T-helper 9 cell (primary cell): ENCODE measurements at places on chromosomes 1 and 21.

GRCh38 chr1:100793659-100794058 is 74.1 kb downstream of the VCAM1 start:
- no peak for DNase-seq

DNA sequence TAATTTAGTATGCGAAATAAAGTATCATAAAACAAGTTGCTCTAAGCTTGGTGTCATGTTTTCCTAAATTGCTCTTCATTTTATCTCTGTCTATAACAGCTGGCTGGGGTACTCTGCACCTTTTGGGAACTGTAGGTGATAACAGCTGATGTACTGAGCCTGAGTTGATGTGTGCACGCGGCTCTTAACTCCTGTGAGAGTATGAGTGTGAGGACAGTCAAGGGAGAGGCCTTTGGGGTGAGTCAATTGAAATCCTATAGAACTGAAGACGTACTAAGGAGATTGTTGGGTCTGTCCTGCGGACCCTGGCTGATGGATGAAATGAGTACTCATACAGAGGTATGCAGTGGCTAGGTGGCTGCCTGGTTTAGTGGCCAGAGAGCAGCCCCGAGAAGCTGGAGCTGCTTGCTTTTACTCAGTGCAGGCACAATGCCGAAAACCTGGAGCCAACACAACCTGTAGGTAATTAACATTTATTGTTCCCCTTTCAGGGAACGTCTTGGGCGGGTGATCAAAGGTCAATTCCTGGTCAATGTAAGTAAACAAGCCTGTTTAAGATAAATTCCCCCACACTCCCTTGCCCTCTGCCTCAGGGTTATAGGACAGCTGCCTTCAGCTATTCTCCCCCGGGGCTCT is 188.5 kb downstream of the PRDM2 start:
- DNase-seq = no peak

DNA sequence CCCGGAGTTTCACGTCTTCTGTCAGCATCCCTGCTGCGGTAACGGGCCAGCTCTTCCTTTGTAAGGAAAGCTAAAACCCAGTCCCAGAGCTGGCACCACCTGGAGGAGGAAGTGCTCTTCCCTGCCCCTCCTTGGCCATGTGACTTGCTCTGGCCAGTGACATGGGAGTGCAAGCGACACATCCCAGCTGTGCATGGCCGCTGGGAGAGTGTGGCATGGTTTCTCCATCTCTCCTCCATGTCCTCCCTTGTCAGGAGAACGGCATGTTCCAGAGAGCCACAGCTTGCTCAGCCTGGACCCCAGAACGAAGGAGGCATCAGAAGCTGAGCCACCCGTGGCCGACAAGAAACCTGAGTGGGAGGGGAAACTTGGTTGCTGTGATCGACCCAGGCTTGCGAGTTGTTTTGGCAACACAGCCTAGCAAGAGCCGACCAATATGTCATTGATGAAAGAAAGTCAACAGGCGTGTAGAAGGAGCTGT is 2.7 kb upstream of the PRXL2B start:
- DNase-seq = peak; percentile 25

- DNase-seq = no peak
Measured at GRCh38 chr1:85563139-85563538, 17.4 kb upstream of the CCN1 start.

DNA sequence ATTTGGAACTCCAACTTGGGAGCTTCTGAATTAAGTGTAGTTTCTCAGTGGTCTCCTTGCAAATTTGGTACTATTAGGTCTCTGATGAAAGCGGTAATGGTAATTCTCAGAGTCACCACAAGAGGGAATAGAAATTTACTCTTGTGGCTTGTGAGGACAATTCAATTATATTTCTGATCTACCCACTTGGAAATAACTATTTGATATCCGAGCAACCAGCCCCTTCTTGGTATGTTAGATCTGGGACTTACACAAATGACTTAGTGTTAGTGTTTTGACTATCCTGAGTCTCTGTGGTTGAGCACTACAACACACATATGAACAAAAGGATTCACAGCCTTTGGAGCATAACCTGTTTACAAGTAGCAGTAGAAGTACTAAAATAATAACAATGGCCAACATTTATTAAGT is 68.1 kb downstream of the RPS6KA1 start:
- DNase-seq = no peak

GRCh38 chr1:51491166-51491981 is 27.7 kb downstream of the EPS15 start:
- no peak for DNase-seq

DNA sequence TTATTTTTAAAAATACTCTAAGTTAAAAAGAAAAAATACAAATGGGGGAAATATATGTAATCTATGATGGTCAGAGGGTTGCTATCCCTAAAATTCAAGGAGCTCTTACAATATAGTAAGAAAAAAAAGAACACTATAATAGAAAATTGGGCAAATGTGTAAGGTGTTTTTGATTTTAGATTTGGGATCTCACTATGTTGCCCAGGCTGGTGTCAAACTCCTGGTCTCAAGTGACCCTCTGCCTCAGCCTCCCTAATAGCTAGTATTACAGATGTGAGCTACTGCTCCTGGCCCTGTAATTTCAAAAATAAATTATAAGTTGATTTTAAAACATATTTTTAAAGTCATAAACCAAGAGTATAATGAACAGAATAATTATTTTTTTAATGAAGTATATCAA is 45.9 kb downstream of the CDC42BPA start:
- DNase-seq = no peak

GRCh38 chr1:192805832-192806323 is 3.0 kb upstream of the RGS2 start:
- DNase-seq = no peak

- DNase-seq = peak; percentile 60
Measured at GRCh38 chr1:110312188-110313121, 26.7 kb upstream of the RBM15 start.

GRCh38 chr1:87180682-87181081 is 148.0 kb upstream of the LMO4 start:
- DNase-seq = no peak

- no peak for DNase-seq
Measured at GRCh38 chr1:68051475-68051874, 1.0 kb upstream of the DIRAS3 start.

DNA sequence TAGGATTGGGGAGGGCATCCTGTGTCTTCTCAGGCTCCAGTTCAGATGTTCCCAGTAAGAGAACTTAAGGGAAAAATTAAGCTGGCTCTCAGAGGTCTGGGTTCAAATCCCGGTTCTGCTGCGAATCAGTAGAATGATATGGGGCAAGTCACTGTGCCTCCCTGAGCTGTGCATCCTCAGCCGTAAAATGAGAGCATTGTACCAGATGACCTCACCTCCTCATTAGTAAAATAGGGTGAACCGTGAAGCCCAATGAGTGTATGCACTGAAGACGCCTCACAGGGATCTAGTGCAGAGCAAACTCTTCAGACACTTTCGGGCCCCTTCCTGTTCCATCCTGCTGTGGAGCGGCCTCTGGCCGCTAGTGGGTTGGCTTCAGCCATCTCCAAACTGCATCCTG is 36.0 kb downstream of the SYT6 start:
- no peak for DNase-seq

DNA sequence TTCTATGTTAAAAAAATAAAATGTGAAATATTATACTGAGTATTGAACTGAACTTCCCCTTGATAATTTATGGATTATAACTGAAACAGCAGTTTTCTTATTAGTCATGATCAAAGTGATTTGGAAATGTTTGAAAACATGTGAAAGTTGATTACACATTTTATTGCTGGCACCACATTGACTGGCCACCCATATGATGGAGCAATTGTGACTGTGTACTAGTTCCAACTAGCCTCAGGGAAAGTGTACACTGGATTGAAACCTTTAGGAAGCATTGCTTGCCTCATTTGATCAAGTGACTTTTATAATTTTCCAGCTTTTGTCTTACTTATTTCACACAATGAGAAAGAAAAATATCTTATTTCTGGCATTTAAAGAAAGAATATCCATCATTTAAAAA is 128.0 kb upstream of the ADGRL2 start:
- DNase-seq = no peak
